ENCODE measurements at places on chromosomes 4 and X. TPM values are rescaled to one million over a fixed set of nuclear protein-coding genes. Genes with fewer than 3 reads are reported as not detected.

GRCh38 chrX:9906919-9907318, 60.2 kb upstream of the CLDN34 start:
- no peak for DNase-seq

- no peak for DNase-seq
These were observed 9.1 kb downstream of the CHRDL1 start for GRCh38 chrX:110786486-110786885.

DNA sequence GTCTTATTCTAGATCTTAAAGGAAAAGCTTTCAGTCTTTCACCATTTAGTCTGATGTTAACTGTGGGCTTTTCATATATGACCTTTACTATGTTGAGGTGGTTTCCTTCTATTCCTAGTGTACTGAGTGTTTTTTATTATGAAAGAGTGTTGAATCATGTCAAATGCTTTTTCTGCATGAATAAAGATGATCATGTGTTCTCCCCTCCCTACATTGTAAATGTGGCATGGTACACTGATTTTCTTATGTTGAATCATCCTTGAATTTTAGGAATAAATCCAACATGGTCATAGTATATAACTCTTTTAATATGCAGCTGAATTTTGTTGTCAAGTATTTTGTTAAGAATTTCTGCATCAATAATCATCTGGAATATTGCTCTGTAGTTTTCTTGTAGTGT, 4.3 kb downstream of the CLGN start:
- DNase-seq: no peak

DNA sequence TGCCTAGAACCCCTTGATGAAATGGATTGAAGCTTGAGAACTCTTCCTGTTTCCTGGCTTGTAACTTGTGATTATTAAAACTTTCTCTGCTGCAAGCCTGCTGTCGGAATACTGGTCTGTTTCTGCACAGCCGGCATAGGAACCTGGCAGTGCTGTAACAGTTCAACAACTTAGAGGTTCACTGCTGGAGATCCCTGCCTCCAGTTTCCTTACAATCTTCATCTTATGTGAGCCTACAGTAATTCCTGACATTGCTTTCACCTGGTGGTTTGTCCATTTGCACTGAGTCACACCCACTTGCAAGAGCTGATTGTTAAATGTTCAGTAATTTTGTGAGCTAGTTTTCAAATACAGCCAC, 1.3 kb upstream of the SEPSECS start:
- DNase-seq: peak; percentile 11

The TMPRSS11F gene
- total RNA-seq: 1.9 TPM

The SORCS2 gene
- total RNA-seq: 9.6 TPM

The STK32B gene
- 7.0 TPM for total RNA-seq
